ENCODE measurements at places on chromosomes 7 and 10.

GRCh38 chr7:135077642-135078041 is 70.2 kb upstream of the TMEM140 start:
- DNase-seq, result no peak

DNA sequence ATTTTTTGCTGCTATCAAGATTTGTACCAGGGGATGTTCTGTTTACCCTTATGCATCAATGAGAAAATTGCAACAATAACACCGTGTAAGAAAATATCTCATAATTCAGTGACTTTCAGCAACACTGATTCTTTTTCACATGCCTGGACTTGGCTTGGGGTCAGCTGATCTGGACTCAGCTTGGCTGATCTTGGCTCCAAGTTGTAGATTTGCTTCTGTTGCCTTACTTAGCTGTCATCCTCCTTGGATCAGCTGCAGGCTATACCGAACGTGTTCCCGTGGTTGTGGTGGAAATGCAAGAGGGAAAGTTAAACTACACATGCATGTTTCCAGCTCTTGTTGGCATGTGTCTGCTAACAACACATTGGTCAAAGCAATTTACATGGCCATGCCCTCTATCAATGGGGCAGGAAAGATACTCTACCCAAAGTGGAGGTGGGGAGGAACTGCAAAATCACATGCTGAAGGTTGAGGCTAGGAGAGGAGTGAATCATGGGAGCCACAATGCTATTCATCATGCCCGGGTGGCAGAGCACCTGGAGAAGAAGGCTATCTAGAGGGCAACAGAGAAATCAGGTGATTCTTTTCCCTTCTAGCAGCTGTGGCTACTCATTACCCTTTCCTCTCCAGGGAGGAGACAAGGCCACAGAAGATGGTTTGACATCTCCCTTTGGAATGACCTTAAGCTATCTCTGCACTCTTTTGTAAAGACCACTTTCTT is 1276.3 kb upstream of the AUTS2 start:
- no peak for DNase-seq

- DNase-seq, result no peak
These were observed 7.5 kb downstream of the RABGEF1 start for GRCh38 chr7:66747881-66748511.

DNA sequence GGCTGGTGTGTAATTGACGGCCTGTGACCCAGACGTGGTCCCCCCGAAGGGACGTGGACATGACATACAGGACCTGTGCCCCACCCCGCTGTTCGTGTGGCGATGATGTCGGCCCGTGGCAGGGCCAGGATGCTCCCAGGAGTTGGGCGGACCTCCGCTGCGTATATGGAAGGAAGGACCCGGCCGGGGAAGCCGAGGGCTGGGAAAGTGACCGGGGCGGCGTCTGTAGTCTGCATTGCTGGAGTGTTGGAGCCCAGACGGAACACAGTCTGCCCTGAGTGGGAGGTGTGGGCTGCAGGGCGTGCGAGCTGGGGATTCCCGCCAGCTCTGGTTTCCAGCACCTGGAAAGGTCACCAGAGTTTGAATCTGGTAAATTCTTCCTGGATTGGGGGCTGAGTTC is 45.0 kb upstream of the FOXL3 start:
- no peak for DNase-seq

DNA sequence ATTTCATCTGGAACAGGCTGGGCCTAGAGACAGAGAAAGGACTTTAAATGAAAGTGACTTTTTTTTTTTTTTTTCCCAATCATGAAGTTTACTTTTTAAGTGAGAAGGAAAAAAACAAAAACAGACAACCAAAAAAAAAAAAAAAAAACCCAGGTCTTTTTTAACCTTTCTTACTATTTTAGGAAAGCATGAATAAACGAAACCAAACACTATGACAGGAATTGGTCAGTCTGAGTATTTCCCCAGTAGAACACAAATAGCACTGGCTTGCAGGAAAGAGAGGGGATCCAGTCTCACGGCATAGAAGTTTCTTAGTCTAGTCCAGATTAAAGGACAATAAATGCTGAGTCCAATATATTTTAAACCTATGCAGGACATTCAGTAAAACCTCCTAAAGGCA is 180.5 kb upstream of the CCDC6 start:
- DNase-seq, result no peak

GRCh38 chr7:99108613-99109012 is 35.3 kb downstream of the SMURF1 start:
- no peak for DNase-seq

DNA sequence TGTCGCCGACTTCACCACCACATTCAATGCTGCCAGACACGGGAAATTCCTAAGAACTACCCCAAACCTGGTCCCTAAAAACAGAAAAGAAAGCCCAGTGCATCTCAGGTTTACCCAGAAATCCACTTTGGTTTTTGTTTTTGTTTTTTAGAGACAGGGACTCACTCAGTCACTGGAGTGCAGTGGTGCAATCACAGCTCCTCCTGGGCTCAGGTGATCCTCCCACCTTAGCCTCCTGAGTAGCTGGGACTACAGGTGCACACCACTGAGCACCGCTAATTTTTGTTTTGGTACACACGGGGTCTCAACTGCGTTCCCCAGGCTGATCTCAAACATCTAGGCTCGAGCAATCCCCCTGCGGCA is 22.8 kb downstream of the MAD1L1 start:
- DNase-seq, result no peak
